ENCODE measurements at places on chromosomes 13 and 19.
A peak's percentile ranks its signal among the peaks of the same experiment; 100 is the strongest.

- no peak for DNase-seq
These were observed 6.5 kb upstream of the SCEL start for GRCh38 chr13:77528834-77529500.

- DNase-seq: no peak
These were observed 10.3 kb downstream of the LENG1 start for GRCh38 chr19:54149021-54149812.

DNA sequence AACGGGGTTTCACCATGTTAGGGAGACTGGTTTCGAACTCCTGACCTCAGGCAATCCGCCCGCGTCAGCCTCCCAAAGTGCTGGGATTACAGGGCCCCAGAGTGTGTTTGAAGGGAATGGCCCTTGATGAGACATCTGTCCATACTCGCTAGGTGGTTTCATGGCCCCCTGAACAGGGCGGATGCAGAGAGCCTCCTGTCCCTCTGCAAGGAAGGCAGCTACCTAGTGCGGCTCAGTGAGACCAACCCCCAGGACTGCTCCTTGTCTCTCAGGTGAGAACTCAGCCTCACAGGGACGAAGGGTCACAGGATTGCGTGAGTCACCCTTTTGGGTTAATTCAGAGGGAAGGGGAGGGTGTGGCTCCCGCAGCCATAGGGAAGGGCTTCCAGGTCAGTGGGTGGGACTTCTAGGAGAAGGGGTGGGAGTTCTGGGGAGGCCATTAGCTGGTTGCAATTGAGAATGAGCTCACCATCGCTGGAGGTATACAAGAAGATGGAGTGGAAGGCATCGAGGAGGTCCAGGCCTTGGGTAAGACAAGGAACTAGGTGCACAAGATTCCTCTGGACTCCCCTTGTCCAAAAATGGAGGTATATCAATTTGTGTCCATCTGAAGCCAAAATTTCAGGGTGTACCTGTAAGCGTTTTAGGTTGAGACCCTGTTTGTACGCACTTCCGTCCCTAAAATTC is 9.2 kb downstream of the SHD start:
- no peak for DNase-seq

GRCh38 chr19:29873024-29873800 is 61.4 kb downstream of the CCNE1 start:
- DNase-seq: peak; percentile 62

- no peak for DNase-seq
These were observed 217.6 kb downstream of the PCCA start for GRCh38 chr13:100306434-100306999.

DNA sequence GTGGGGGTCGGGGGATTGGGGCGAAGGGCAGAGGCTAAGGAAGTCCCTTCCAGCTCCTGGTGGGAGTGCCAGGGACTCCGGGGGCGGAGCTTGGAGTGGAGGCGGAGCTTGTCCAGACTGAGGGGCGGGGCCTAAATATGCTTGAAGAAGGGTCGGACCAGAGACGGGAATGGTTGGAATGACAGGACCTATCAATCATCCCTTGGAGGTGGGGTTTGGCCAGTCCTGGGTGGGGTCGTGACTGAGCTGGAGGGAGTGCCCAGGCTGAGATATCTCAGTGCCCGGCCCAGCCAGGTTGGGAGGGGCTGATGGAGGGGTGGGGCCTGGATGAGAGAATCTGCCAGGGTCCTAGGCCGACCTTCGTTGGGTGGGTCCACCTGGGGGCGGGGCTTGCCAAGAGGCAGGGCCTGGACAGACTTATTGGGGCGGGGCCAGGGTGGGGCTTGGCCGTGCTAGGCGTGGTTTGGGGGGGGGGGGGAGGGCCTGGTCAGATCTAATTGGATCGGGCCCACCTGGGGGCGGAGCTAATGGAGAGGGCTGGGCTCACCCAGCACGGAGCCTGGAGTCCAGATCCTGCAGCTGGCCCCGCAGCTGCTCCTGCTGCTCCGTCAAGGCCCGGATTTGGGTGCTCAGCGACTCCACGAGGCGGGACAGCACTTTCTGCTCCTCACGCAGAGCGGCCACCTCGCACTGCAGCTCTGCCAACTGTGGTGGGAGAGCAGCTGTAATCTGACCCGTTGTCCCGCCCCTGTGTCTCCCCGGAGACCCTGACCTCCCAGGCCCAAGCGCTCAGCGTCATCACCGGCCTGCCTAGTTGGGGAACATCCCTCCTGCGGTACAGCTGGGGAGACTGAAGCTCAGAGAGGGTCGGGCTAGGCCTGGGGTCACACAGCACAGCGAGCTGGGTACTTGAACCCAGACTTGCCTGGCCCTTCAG is 2.6 kb upstream of the WIZ start:
- peak; percentile 87 for DNase-seq

GRCh38 chr13:79703772-79704171 is 222.8 kb downstream of the NDFIP2 start:
- DNase-seq: no peak

DNA sequence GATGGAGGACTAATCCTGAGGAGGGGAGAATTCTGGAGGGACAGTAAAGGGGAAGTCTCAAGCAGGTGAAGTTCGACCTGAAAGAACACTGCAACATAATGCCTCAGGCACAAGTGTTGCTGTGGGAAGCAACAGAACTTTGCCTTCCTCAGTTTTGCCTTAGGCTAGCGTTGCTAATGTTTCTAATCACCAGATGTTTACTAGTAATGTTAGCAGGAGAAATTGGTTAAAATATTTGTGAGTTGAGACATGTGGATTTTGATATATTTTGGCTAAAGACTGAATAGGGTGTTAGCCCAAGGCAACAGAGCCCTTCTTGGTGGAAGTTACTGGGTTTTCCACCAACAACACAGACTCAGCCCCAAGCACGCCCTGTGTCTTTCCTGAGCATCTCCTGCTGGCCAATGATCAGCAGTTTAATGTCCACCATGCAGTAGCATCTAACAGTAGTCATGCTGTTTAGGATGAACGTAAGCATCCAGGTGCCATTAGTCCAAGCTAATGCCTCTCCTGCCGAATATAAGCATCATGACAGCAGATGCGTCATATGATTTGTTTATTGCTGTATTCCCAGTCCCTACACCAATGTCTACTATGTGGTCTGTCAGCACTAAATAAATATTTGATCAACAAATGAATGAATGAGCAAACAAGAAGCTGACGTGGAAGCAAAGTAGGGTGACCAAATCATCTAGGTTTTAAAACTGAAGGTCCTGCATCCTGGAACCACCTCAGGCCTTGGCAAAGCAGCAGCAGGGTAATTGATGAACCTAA is 511.9 kb upstream of the HTR2A start:
- no peak for DNase-seq

GRCh38 chr19:437041-437440 is 23.8 kb downstream of the SHC2 start:
- no peak for DNase-seq

DNA sequence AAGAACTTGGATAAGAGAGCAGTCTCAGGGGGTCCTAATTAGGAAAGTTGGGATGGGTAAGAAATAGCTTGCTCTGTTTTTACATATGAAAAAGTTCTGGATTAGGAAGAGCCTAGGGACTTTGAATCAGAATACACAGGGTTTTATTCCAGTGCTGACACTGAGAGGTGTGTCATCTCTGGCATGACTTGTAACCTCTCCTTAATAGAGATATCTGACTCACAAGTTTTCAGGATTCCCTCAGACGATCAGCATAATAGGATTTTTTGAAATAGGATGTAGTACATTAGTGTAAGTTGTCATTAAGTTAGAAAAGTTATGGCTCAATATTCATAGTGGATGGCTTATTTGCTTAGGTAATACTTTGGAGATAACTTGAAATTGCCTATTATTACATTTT is 555.2 kb upstream of the MIR17HG start:
- DNase-seq: no peak

- no peak for DNase-seq
These were observed 8.2 kb downstream of the FXYD5 start for GRCh38 chr19:35162471-35163326.

DNA sequence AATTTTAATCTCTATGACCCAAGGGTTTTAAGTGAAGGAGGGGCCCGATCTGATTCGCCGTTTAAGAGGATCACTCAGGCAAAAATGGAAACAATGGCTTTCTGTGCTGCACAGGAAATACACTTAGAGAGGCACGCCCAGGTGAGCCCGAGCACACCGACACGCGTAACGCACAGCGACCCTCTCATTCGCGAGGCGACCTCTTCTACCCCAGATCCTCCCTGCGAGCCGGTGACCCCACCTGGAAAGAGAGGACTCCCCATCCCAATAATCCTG is 216 bp downstream of the SH2D3A start:
- peak; percentile 60 for DNase-seq

- DNase-seq: peak; percentile 26
These were observed 8.8 kb downstream of the GIPR start for GRCh38 chr19:45676851-45677263.

DNA sequence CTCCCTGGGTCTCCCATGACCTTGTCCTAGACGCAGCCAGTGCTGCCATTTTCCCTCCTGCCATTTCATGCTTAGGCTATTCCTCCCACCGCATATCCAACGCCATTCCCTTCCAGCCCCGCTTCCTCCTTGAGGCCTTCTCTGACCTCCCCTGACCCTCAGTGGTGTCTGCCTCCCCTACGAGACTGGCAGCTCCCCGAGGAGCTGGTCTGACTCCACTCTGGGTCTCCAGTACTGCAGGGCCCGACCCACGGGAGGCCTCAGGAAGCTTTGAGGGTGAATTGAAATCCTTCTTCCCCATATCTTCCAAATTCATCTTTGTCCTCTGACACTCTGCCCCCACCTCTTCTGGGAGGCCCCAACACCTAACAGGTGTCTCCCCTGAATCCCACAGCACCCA is 708 bp downstream of the KLK15 start:
- DNase-seq: no peak

- no peak for DNase-seq
These were observed 6.8 kb upstream of the SLC7A9 start for GRCh38 chr19:32876236-32876918.

All from hematopoietic multipotent progenitor cell treated with erythropoietin and hydrocortisone succinate and interleukin-3 and kit ligand, for 6 days (in vitro differentiated cells).